ENCODE measurements at places on chromosomes 7 and 10. TPM values are rescaled to one million over a fixed set of nuclear protein-coding genes. Genes with fewer than 3 reads are reported as not detected.

GTF2IRD2 gene
- total RNA-seq, result 17.1 TPM

PPP1R17 gene
- not detected for total RNA-seq

MRC1 gene
- 31.0 TPM for total RNA-seq

SLC13A1 gene
- 132 TPM for total RNA-seq

SHTN1 gene
- total RNA-seq, result 36.7 TPM

TMEM243 gene
- total RNA-seq, result 24.0 TPM

NME8 gene
- 0.89 TPM for total RNA-seq

SPDYE8 gene
- not detected for total RNA-seq

STOX1 gene
- 2.6 TPM for total RNA-seq

ATG9B gene
- 1.2 TPM for total RNA-seq

ZCWPW1 gene
- total RNA-seq, result 4.6 TPM

FAM25G gene
- not detected for total RNA-seq

IGF2BP3 gene
- total RNA-seq, result 0.66 TPM

ASAH2 gene
- 2.8 TPM for total RNA-seq

BAIAP2L1 gene
- total RNA-seq, result 55.8 TPM

ZNF775 gene
- total RNA-seq, result 9.4 TPM

UNC5B gene
- total RNA-seq, result 115 TPM

ANKRD22 gene
- 11.6 TPM for total RNA-seq

GPR15LG gene
- total RNA-seq, result 0.32 TPM

CALML3 gene
- total RNA-seq, result not detected

ADCYAP1R1 gene
- total RNA-seq, result 7.2 TPM

SPDYE2B gene
- not detected for total RNA-seq

OGDH gene
- total RNA-seq, result 114 TPM

CLCN1 gene
- 1.2 TPM for total RNA-seq

THNSL1 gene
- total RNA-seq, result 7.4 TPM

GPR85 gene
- 0.69 TPM for total RNA-seq

KIAA1549 gene
- 5.7 TPM for total RNA-seq

TRIM73 gene
- 6.0 TPM for total RNA-seq

DCLRE1A gene
- 7.7 TPM for total RNA-seq

HNRNPH3 gene
- total RNA-seq, result 94.2 TPM

ACTA2 gene
- total RNA-seq, result 2,259 TPM

RTKN2 gene
- total RNA-seq, result 0.26 TPM

TMEM176A gene
- total RNA-seq, result 246 TPM

RPP38 gene
- 15.4 TPM for total RNA-seq

LIPK gene
- not detected for total RNA-seq

CPVL gene
- 22.6 TPM for total RNA-seq

SPDYE16 gene
- total RNA-seq, result not detected

FLNC gene
- total RNA-seq, result 236 TPM

TAS2R4 gene
- 1.0 TPM for total RNA-seq

CPEB3 gene
- 9.7 TPM for total RNA-seq

PRSS37 gene
- total RNA-seq, result not detected

OR2A12 gene
- total RNA-seq, result not detected

CDK14 gene
- total RNA-seq, result 70.3 TPM

GRM3 gene
- total RNA-seq, result 0.09 TPM

STEAP2 gene
- total RNA-seq, result 29.9 TPM

WDFY4 gene
- total RNA-seq, result 8.7 TPM

EMX2 gene
- total RNA-seq, result 2.9 TPM

SUGCT gene
- total RNA-seq, result 7.6 TPM

NPC1L1 gene
- 61.3 TPM for total RNA-seq

ACSL5 gene
- total RNA-seq, result 34.1 TPM

GIMAP6 gene
- 20.5 TPM for total RNA-seq

LAMTOR4 gene
- 154 TPM for total RNA-seq

Measured in mucosa of gallbladder (tissue), 1 donor.